ENCODE measurements at places on chromosomes 7 and 10. TPM values are rescaled to one million over a fixed set of nuclear protein-coding genes. Genes with fewer than 3 reads are reported as not detected.

Gene HOXA3
- total RNA-seq = not detected

Gene ZNF488
- under 0.01 TPM for total RNA-seq

Gene HOXA1
- not detected for total RNA-seq

Gene JCAD
- 40.7 TPM for total RNA-seq

Gene OR2A5
- total RNA-seq = not detected

Gene RBM20
- total RNA-seq = 0.12 TPM

Gene HOXA4
- not detected for total RNA-seq

Gene DYDC1
- not detected for total RNA-seq

Gene PALD1
- 0.16 TPM for total RNA-seq

Gene TNRC18
- total RNA-seq = 83.9 TPM

Gene CLRN3
- total RNA-seq = not detected

Gene LRRD1
- total RNA-seq = not detected

Gene ACTL6B
- total RNA-seq = not detected

Gene CYCS
- 21.9 TPM for total RNA-seq

Gene MALRD1
- total RNA-seq = 3.7 TPM

Gene SUN3
- total RNA-seq = not detected

Gene NME8
- total RNA-seq = not detected

Gene CRPPA
- 2.1 TPM for total RNA-seq

Gene TEX47
- total RNA-seq = not detected

Gene LIPF
- total RNA-seq = not detected

Gene WASHC2C
- 33.6 TPM for total RNA-seq

Gene TFEC
- total RNA-seq = under 0.01 TPM

Gene MYPN
- 1.1 TPM for total RNA-seq

Gene PYROXD2
- 10.1 TPM for total RNA-seq

Gene PNLIPRP3
- total RNA-seq = not detected

Gene UMAD1
- total RNA-seq = 15.2 TPM

Gene MYL10
- total RNA-seq = not detected

Gene IL15RA
- total RNA-seq = 3.0 TPM

Gene TUBAL3
- not detected for total RNA-seq

Gene ST8SIA6
- total RNA-seq = not detected

Gene ATRNL1
- total RNA-seq = 0.65 TPM

Gene NUTM2E
- not detected for total RNA-seq

Gene HHEX
- 1.3 TPM for total RNA-seq

Gene C10orf90
- total RNA-seq = not detected

Gene KCND2
- 0.65 TPM for total RNA-seq

Gene TMEM176A
- 0.12 TPM for total RNA-seq

Gene TSPAN13
- total RNA-seq = 1.1 TPM

Gene CFAP46
- total RNA-seq = 0.49 TPM

Gene VIPR2
- not detected for total RNA-seq

Gene FZD8
- total RNA-seq = 5.6 TPM

Gene ABCA13
- 1.1 TPM for total RNA-seq

Gene ECHS1
- total RNA-seq = 40.7 TPM

Gene C7orf33
- not detected for total RNA-seq

Gene CACNB2
- 0.73 TPM for total RNA-seq

Gene STEAP2
- 50.0 TPM for total RNA-seq

Gene SPDYE6
- not detected for total RNA-seq

Gene CUBN
- 11.5 TPM for total RNA-seq

Gene SLC26A4
- 0.24 TPM for total RNA-seq

Data from hair follicle dermal papilla cell (primary cell).